ENCODE measurements at places on chromosomes 12 and 14. TPM values are rescaled to one million over a fixed set of nuclear protein-coding genes. Genes with fewer than 3 reads are reported as not detected.
A peak's percentile ranks its signal among the peaks of the same experiment; 100 is the strongest.

The GUCY2C gene
- total RNA-seq = not detected

The HSP90AA1 gene
- 321 TPM for total RNA-seq

The CIROP gene
- total RNA-seq = not detected

The SLC4A8 gene
- total RNA-seq = 9.0 TPM

The OR4E2 gene
- total RNA-seq = not detected

The TEX52 gene
- not detected for total RNA-seq

The CLEC4C gene
- total RNA-seq = not detected

The CACNA2D4 gene
- total RNA-seq = 0.97 TPM

The GPR132 gene
- total RNA-seq = under 0.01 TPM

The MYF5 gene
- not detected for total RNA-seq

The RNF212B gene
- total RNA-seq = not detected

The DEGS2 gene
- total RNA-seq = not detected

The TRPV4 gene
- total RNA-seq = 0.43 TPM

The HOXC10 gene
- 0.43 TPM for total RNA-seq

The KLHL33 gene
- 0.43 TPM for total RNA-seq

The ATF7IP gene
- total RNA-seq = 23.8 TPM

The CPNE6 gene
- not detected for total RNA-seq

The KRT80 gene
- total RNA-seq = 0.32 TPM

- peak; percentile 19 for DNase-seq
Measured at GRCh38 chr12:66065641-66066136, 64.9 kb downstream of the LLPH start.

DNA sequence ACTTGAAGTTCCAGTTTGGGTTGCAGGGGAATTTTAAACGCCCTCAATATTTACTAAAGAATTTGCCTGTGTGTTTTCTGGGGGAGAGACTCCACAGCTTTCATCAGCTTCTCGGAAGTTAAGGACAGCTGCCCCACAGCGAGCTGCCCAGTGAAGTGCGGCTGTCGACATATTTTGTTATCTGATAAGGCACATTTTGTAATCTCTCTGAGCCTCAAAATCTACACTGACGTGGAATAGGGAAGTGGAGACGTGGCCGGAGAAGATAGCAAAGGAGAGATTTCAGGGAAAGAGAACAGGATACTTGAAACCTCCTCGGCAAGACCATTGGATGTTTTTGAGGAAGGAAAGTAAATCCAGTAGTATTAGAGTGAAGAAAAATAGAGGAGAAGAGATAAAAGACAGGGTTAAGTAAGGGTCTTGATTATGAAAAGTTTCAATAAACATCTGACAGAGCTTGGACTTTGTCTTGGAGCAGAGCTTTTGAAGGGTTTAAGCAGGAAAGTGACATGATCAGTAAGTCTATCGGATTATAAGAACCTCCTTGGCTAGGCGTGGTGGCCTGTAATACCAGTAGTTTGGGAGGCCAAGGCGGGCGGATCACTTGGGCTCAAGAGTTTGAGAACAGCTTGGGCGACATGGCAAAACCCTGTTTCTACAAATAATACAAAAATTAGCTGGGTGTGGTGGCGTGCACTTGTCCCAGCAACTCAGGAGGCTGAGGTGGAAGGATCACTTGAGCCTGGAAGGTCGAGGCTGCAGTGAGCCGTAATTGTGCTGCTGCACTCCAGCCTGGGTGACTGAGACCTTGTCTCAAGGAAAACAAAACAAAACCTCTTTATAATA is 1.1 kb downstream of the POLR3B start:
- DNase-seq = peak; percentile 96

DNA sequence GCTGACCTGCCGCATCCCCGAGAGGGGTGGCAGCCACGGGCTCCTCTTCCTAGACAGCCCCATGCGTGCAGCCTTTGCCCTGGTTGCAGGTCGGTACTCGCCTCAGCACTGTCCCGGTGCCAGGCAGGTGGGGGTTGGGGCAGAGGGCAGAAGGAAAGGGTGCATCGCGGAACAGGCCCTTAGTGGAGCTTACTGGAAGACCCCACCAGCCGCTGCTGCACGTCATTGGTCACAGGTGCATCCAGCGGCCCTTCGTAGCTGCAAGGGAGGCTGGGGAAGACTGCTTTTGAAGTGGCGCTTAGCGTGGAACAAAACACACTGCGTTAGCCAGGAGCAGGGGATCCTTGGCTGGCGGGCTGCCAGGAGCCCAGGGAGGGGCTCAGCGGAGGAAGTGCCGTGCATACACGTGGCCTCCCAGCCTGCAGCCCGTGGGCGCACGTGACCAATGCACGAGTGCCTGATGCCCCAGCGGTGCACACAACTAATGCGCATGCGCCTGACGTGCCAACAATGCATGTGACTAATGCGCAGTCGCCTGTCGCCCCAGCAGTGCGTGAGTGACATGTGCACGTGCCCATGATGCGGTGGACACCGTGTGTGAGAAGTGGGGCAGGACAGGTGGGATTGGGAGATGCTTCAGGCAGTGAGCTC is 5.0 kb upstream of the EP400 start:
- no peak for DNase-seq

DNA sequence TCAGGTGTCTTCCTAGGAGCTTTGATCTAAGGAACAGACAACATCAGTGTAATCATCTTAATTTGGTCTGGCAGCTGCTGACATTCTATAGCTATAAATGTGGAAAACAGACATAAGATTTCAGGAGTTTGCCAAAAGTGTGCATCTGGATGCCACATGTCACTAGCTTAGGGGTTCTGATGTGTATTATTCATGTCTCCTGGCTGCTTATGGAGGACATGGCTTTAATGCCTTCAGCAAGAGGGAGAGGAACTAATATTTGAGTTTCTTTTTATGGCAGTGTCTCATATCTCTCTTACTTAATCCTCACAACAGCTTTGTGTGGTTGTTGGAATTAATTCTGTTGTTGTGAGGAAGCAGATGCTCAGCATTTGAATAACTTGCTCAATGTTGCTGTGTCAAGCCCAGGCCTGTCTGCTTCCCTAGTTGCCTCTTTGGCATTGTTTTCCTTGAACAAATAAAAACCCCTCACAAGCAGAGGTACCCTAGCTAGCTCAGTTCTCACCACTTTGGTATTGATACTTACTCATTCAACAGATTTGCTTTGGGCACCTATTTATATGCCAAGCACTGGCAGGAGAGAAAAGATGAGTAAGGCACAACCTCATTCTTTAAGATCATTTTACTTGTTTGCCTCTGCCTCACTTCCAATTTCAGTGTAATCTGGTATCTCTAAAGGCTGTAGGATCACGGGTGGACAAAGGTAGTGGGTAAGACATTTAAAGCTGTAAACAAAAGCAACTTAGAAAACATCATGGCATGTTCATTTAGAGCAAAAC is 39.8 kb upstream of the EID3 start:
- DNase-seq = peak; percentile 86

DNA sequence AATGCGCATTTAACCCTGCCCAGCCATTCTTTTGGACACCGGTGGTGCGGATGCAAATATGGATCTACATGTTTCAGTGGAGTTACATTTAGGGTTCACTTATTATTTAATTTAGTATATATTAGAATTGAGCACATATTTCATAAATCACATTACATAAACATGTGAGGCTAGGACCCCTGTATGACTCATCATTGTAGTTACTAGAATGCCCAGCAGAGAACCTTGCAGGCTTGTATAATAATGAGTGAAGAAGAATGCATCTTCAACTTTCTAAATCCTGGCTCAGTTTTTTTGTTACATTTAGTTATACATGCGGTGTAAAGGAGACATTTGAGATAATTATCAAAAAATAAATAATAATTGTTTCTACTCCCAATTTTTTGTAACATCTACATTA is 369.0 kb downstream of the ATP23 start:
- peak; percentile 67 for DNase-seq

GRCh38 chr12:25817166-25817565 is 141.3 kb upstream of the RASSF8 start:
- no peak for DNase-seq

GRCh38 chr14:52610187-52610586 is 57.6 kb downstream of the GPR137C start:
- no peak for DNase-seq

DNA sequence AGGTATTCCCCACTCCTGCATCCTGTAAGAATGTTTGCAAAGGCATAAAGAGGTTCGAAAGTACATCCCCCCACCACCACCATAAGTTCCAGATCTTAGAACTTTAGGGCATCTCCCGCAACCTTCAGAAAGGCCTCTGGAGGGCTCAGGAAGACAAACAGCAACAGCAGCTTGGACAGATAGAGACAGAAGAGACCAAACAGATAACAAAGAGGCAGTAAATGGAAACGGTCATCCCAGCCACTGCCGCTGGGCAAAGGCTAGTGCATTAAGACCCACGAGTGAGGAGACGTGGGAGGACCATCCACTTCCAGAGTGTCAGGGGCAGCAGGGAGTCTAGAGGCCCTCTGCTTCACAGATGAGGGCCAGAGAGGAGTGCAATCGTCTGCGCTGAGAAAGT is 124.3 kb downstream of the CRACR2A start:
- no peak for DNase-seq

DNA sequence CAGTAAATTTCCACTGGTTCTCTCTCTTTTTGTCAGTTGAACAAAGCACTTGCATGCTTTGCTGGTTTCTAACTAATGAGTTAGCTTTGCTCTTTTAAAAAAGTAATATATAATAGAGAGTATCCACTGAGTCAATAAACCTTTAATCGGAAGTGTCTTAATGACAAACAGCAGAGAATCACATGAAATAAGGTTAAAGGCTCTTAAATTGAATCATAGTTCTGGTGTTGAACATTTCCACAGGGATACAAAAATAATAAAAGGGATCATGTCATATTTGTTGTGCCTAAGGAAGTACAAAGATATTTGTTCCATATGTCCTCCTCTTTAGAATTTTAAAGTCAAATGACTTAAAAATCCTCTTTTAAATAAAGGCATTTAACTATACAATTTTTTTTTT is 362.6 kb downstream of the LRIG3 start:
- peak; percentile 73 for DNase-seq

DNA sequence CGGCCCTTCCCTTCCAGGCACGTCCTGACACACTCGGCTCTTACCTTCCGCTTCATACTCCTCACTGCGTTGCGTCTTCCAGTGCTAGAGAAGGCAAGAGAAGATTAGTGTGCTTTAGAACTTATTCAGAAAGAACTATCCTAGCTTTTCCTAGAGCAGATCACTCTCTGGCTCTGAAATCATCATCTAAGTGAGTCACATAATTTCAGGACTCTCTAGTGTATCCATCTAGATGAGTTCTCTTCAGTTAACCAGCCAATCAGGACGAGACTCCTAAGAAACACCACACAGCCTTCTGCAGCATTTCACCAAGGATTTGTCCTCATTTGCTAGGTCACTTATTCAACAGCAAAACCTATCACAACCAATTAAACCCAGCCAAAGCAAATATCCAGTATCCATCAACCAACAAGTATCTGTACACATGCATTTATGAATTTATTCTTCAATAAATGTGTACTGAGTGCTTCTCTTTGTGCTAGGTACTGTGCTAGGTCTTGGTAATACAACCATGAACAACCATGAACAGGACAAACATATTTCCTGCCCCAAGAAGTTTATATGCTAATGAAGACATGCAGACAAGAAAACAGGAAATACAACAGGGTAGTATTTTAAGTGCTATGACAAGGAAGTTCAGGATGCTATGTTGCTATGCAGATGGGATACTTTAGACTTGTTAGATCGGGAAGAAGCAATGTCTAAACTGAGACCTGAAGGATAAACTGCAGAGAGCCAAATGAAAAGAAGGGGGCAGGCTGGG is 52.1 kb downstream of the NIN start:
- DNase-seq = no peak

DNA sequence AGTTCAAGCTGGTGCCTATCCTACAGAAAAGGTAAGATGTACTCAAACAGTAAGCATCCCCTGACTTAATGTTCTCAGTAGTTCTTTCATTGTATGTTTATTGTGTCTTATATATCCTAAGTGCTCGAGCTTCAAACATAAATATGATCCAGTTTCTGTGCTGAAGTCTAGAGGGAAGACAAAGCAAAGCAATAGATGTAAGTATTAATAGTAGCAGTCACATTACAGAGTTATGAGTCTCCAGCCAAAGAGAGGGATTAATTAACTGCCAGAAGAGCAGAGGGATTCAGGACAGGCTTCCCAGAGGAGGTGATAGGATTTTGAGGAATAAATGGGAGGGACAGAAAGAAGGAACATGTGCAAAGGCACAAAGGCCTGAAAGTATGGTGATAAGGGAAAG is 1.4 kb downstream of the NGDN start:
- no peak for DNase-seq

DNA sequence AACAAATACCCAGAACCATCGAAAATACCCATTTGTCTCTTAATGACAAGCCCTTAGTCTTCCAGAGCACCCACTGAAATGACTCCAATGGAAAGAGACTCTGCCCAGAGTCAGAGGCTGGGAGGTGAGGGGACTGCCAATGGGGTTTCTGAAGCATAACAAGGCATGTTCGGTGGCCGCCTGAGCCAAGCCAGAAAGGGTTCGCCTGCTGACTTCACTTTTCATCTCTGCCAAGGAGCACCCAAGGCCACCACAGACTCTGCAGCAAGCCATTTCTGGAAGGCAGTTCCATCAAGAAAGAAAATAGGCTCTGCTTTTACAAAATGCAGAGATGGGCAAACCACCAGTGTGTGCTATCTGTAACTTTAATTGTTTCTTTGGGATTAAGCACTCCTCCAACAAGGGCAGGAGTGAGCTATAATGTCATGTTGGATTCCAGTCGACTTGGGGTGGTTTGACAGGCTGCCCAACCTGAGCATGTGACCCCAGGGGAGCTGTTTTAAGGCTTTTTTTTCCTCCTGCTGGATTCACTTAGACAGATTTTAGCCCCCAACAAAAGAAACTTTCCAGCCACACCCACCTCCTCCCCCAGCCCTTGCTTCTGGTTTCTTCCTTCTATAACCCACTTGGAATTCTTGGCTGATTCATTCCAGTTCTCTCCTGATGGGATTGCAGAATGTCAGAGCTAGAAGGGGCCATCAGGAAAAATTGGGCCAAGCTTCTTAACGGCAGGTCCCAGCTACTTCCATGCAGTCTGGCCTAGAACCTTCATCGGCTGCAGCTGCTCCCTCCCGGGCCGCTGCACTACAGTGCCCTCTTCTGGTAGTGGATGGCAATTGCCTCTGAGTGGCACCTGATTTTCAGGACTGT is 24.1 kb downstream of the CKAP4 start:
- peak; percentile 68 for DNase-seq

DNA sequence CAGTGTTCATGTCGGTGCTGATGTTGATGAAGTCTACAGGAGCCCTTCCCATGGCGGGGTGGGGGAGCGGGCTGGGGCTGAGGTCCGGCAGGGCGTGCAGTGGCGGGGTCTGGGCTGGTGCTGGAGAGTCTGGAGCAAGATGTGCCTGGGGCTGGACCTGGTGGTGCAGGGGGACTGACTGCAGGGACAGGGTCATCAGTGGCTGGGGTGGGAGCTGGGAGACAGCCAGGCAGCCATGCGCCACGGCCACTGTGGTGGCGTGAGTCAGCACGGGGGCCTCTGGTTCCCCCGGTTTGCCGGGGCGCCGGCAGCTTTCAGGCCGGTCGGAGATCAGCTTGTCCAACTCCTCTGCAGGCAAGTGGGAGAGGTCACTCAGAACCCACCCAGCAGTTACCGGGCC is 27.6 kb downstream of the FOXN4 start:
- DNase-seq = no peak

DNA sequence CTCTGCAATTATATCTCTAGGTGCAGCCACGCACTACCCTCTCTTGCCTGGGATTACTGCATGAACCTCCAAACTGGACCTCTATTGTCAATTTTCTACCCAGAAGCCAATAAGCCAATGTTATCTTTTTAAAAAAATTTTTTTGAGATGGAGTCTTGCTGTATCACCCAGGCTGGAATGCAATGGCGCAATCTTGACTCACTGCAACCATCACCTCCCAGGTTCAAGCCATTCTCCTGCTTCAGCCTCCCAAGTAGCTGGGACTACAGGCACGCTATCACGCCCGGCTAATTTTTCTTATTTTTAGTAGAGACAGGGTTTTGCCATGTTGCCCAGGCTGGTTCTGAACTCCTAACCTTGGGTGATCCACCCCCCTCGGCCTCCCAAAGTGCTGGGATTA is 11.2 kb upstream of the PXN start:
- DNase-seq = peak; percentile 51

All from fibroblast of villous mesenchyme (primary cell).